Ascending aorta (tissue), 2 donors: ENCODE measurements at places on chromosomes 12 and 14. TPM values are rescaled to one million over a fixed set of nuclear protein-coding genes. Genes with fewer than 3 reads are reported as not detected.

- H3K27me3 ChIP-seq, result no peaks in the 10 kb centered on the region
- no peak overlapping the region for H3K27ac ChIP-seq
These were observed 9.6 kb downstream of the ZDHHC22 start for GRCh38 chr14:77131871-77132486.

The PDE3A gene
- total RNA-seq, result 33.7 TPM

The DTX1 gene
- 4.5 TPM for total RNA-seq

- H3K36me3 ChIP-seq, result no peaks in the 10 kb centered on the region
- H3K4me1 ChIP-seq, result peaks cover 51% of the 10 kb centered on the region
- H3K27me3 ChIP-seq, result no peaks in the 10 kb centered on the region
- DNase-seq, result no peak
These were observed 20.1 kb downstream of the NID2 start for GRCh38 chr14:52048641-52049204.

- no peak for DNase-seq
- peak overlapping the region; percentile 79 for H3K4me3 ChIP-seq
- peak overlapping the region; percentile 97 for H3K27ac ChIP-seq
- H3K36me3 ChIP-seq, result no peaks in the 10 kb centered on the region
- no peaks in the 10 kb centered on the region for H3K27me3 ChIP-seq
- H3K4me1 ChIP-seq, result peaks cover 26% of the 10 kb centered on the region
These were observed 1.1 kb downstream of the MSRB3 start for GRCh38 chr12:65279369-65280112.

GRCh38 chr12:121038861-121039668 is at the start of gene OASL:
Gene OASL (minus strand): TSS chr12:121039246. CDS start chr12:121038971, 275 bp downstream.
- H3K4me3 ChIP-seq, result peak within 1 kb of the TSS; percentile 43
- H3K27me3 ChIP-seq, result no peaks in the 10 kb centered on the region
- H3K36me3 ChIP-seq, result no peaks in the 10 kb centered on the region
- DNase-seq, result no peak
- no peaks in the 10 kb centered on the region for H3K4me1 ChIP-seq

DNA sequence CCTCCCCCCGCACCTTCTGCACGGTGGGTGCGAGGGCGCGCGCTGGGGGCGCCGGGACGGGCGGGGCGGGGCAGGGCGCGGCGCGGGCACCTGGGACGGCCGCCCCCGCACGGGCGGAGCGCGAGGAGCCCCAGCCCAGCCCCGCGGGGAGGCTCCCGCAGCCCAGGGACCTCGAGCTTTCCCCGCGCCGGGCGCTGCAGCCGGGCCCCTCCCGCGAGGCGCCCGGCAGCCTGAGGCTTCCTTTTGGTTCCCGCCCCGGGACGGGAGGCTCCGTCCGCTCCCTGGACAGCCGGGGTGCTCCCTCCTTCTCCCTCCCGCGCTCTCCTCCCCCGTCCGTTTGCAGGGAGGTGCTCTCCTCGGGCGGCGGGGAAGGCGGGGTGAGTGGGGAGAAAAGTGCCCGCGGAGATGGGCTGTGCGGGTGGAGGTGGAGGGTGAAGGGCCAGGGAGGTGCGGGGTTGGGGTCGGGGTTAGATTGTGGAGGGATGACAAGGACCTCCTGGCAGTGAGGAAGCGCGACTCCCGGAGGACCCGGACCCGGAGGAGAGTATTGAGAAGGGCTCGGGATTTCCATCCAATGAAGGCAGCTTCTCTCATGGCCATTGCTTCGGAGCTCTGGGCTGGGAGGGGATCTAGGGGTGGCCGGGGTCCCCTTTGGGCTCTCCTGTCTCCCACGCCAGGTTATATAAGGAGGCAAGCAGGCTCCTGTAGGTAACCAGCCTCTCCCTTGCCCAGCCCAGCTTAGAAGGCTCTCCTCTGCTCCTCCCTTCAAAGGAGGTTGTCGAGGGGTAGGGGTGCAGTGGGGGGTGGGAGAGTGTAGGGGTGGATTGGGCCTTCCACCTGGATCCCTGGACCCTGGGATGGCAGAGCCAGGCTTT is 645 bp downstream of the JDP2 start:
- peaks cover 11% of the 10 kb centered on the region for H3K36me3 ChIP-seq
- peaks cover 17% of the 10 kb centered on the region for H3K4me1 ChIP-seq
- no peaks in the 10 kb centered on the region for H3K27me3 ChIP-seq
- peak overlapping the region; percentile 81 for H3K4me3 ChIP-seq

The DPY19L2 gene
- 3.2 TPM for total RNA-seq

DNA sequence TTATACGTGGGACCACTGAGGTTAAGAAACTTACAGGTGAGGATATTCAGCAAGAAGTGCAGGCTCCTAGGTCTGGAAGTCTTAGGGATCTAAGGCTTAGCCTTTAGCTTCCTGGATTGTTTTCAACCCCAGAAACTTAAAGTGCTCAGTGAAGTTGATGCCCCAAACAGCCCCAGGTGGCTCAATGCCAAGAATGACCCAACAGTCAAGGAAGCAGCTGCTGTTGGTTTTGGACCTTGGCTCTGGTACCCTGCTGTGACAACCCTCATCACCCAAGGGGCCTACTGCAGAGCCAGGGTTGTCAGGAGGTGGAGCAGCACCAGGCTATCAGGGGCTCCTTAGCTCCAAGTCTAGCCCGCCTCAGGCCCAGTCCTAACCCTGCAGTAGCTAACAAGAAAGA is 36.8 kb downstream of the VDR start:
- H3K4me3 ChIP-seq, result no peak overlapping the region
- no peak for DNase-seq
- no peaks in the 10 kb centered on the region for H3K36me3 ChIP-seq
- H3K27ac ChIP-seq, result no peak overlapping the region

DNA sequence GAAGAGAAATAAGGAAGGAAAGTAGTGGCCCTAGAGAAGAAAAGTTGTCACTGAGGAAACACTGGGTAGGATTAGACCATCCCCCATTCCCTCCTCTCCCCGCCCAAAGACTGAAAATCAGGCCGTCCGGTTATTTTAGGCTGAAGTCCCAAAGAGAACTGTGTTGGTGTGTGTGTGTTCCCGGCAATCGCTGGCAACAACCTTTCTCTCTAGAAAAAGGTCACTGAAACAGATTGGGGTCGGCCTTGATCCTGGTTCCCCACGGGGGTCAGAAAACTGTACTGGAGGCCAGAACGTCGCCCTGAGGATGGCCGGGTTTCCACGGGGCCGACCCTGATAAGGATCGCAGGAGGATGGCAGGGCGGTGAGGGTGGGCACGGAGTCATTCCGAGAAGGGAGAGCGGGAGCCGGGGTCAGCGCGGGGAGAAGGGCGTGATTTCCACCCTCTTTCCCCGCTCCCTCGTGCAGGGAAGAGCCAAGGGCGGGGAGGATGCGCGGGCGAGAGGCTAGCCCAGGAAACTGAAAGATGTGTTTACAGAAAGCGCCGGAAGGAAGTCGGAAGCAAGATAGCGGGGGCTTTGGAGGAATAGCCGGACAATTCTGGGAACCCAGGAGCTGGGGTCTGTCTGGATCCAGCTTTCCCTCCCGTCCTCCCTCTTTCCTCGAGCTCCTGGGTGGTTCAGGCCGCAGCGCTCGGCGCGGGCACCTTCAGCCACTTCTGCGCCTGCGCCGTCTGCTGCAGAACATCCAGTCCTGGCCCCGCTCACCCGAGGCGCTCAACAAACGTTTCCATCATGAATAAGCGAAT is 25.3 kb upstream of the SPTLC2 start:
- H3K27ac ChIP-seq, result peak overlapping the region; percentile 78
- peak; percentile 88 for DNase-seq
- H3K36me3 ChIP-seq, result no peaks in the 10 kb centered on the region
- no peaks in the 10 kb centered on the region for H3K27me3 ChIP-seq
- peak overlapping the region; percentile 73 for H3K4me3 ChIP-seq
- H3K4me1 ChIP-seq, result no peaks in the 10 kb centered on the region

- H3K27me3 ChIP-seq, result no peaks in the 10 kb centered on the region
- DNase-seq, result no peak
- no peaks in the 10 kb centered on the region for H3K4me1 ChIP-seq
- H3K27ac ChIP-seq, result no peak overlapping the region
- peaks cover 8% of the 10 kb centered on the region for H3K36me3 ChIP-seq
- H3K4me3 ChIP-seq, result no peak overlapping the region
These were observed 19.1 kb downstream of the SYCP3 start for GRCh38 chr12:101720118-101720517.

DNA sequence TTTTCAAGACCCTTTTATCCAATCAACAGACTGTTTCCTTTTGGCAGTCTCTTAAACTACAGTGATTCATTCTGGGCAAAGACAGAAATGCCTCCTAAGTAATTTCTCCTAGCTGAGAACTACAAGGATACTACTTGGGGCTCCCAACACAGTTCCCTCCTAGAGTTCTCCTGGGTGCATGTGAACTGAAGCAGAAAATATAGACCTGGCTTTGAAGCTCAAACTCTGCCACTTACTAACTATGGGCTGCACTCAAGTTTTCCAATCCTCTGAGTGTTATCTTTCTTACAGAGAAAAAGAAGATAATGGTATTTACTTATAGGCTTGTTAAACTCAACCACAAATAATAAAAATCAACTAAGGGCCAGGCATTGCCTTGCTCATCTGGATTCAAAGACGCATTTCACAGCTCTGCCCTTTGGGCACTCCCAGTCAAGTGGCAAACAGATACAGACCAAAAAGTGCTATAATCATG is 97.6 kb downstream of the EFCAB11 start:
- H3K4me1 ChIP-seq, result no peaks in the 10 kb centered on the region
- DNase-seq, result no peak
- H3K27me3 ChIP-seq, result no peaks in the 10 kb centered on the region
- H3K27ac ChIP-seq, result no peak overlapping the region
- H3K36me3 ChIP-seq, result no peaks in the 10 kb centered on the region

GRCh38 chr12:48995086-48995879 is 3.9 kb downstream of the DDN start:
- H3K27ac ChIP-seq, result no peak overlapping the region
- no peak for DNase-seq
- H3K4me1 ChIP-seq, result peaks cover 20% of the 10 kb centered on the region
- H3K36me3 ChIP-seq, result no peaks in the 10 kb centered on the region
- peaks cover 21% of the 10 kb centered on the region for H3K27me3 ChIP-seq
- peak overlapping the region; percentile 45 for H3K4me3 ChIP-seq

GRCh38 chr14:50388256-50388931 is 8.3 kb downstream of the CDKL1 start:
- no peaks in the 10 kb centered on the region for H3K36me3 ChIP-seq
- no peaks in the 10 kb centered on the region for H3K4me1 ChIP-seq
- no peak overlapping the region for H3K4me3 ChIP-seq

The ATN1 gene
- total RNA-seq, result 207 TPM

- DNase-seq, result no peak
- H3K27ac ChIP-seq, result no peak overlapping the region
- H3K4me1 ChIP-seq, result no peaks in the 10 kb centered on the region
- no peak overlapping the region for H3K4me3 ChIP-seq
These were observed 55.6 kb downstream of the KCTD10 start for GRCh38 chr12:109421355-109422087.

GRCh38 chr12:71069311-71069710 is 88.5 kb downstream of the TSPAN8 start:
- no peak for DNase-seq
- H3K36me3 ChIP-seq, result no peaks in the 10 kb centered on the region
- no peaks in the 10 kb centered on the region for H3K27me3 ChIP-seq
- H3K27ac ChIP-seq, result no peak overlapping the region
- H3K4me3 ChIP-seq, result no peak overlapping the region

- H3K27ac ChIP-seq, result no peak overlapping the region
- no peak for DNase-seq
- no peak overlapping the region for H3K4me3 ChIP-seq
- H3K27me3 ChIP-seq, result no peaks in the 10 kb centered on the region
These were observed 58.3 kb downstream of the TESPA1 start for GRCh38 chr12:54926246-54926645.

DNA sequence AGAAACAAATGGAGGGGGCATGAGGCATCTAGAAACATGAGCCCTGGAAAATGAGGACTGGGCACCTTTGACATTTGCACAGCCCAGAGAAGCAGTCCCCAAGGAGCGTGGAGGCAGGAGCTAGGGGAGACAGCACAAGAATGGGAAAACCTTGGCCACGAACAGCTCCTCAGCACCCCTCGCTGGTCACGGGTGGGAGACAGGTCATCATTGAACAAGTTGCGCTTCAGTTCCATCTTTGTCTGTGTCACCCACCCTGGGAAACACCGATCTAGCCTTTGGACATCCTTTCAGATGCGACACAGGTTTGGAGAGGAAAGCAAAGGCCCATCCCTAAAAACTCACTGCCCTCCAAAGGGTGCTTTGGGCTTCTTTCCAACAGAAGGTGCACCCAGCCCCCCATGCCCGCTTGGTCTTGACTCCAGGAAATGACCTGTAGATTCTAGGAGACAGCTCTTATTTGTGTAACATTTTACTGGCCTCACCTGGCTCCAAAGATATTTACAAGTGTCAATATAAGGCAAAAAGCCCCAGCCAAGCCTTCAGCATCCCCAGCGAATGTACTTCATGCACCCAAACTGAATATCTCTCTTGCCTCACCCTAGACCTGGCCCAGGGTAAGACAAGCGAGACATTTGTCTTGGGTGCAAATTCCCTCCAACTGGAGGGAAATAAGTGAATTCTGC is 28.8 kb upstream of the CLMN start:
- no peaks in the 10 kb centered on the region for H3K27me3 ChIP-seq
- H3K4me1 ChIP-seq, result no peaks in the 10 kb centered on the region
- H3K27ac ChIP-seq, result no peak overlapping the region

DNA sequence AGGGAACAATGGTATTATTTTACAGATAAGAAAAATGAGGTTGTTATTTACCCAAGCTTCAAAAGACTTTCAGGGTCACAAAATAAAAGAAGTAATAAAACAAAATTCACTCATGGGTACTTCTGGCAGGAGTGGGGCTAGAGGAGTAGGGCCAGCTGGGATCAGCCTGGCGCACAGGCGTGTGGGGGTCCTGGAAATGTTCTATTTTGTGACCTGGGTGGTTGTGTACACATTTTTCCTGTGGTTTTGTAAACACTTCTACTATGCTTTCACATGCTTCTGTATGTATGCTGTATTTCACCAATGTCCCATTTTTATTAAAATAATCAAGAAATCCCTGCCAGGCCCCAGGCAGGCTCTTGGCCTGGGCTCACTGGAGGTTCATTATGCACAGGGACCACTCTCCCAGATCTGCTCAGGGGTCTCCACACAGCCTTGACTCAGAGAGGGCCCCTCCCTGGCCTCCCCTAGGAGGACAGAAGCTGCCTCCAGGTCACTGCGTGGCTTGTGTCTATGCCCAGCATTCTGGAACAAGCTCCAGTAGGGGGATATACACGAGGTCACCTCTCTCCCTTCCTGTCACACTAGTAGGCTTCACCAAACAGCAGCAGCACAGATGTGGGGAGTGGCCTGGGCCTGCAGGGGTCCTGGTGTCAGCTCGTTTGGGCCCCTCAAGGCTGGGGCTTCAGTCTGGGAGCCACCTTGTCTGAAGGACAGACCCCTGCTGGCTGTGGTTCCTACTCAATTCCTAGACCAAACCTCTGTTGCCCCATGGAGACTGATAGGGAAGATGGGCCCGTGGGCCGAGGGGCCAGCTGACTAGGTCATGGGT is 37.8 kb downstream of the ANAPC7 start:
- peaks cover 10% of the 10 kb centered on the region for H3K4me1 ChIP-seq
- peak overlapping the region; percentile 76 for H3K27ac ChIP-seq
- no peak overlapping the region for H3K4me3 ChIP-seq
- H3K27me3 ChIP-seq, result no peaks in the 10 kb centered on the region
- H3K36me3 ChIP-seq, result no peaks in the 10 kb centered on the region

The TMEM119 gene
- 251 TPM for total RNA-seq

DNA sequence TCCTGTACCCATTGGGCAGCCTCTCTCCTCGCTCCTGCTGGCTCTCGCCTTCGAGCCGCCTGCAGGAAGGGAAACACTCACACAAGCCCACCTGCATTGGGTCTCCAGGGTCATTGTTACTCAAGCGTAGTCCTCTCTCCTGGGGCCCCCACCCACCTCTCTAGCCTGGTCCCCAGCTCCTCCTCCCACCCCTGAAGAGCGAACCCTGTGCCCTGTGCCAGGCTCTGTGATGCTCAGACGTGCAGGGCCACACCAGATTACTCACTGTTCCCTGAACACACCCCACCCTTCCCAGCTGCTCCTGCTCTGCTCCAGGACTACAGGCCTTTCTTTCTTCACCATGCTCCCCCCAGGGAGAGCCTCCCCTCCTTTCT is 88.1 kb downstream of the NINJ2 start:
- no peak for DNase-seq
- no peaks in the 10 kb centered on the region for H3K36me3 ChIP-seq
- H3K27ac ChIP-seq, result peak overlapping the region; percentile 81

The MFAP5 gene
- total RNA-seq, result 174 TPM

The FAM234B gene
- 6.7 TPM for total RNA-seq

The MIPOL1 gene
- total RNA-seq, result 8.6 TPM
